ENCODE measurements at places on chromosomes 2 and 18. TPM values are rescaled to one million over a fixed set of nuclear protein-coding genes. Genes with fewer than 3 reads are reported as not detected.

GRCh38 chr2:145036421-145037011, 516.6 kb upstream of the ZEB2 start:
- no peak for DNase-seq

DNA sequence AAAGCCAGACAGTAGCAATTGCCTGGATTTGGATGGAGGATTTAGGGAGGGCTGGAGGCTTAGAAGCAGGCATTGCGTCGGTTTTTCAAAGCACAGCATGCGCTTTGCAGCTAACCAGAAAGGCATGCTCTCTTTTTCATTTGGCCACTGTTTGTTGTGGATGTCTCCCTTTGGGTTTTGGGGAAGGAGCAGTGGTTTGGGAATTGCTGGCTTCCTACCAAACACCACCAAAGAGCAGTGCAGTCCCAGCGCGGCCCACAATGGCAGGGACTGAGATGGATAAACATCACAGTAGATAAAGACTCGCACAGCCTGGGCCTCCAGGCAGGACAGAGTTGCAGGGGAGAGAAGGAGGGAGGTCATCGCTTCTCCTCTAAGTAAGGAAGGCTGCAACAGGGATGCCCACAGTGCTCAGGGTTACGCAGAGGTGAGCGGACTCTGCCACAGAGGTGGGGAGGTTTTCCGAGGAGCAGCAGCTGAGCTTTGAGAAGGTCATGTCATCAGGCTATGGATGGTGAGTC, 148.5 kb downstream of the MYT1L start:
- no peak for DNase-seq

DNA sequence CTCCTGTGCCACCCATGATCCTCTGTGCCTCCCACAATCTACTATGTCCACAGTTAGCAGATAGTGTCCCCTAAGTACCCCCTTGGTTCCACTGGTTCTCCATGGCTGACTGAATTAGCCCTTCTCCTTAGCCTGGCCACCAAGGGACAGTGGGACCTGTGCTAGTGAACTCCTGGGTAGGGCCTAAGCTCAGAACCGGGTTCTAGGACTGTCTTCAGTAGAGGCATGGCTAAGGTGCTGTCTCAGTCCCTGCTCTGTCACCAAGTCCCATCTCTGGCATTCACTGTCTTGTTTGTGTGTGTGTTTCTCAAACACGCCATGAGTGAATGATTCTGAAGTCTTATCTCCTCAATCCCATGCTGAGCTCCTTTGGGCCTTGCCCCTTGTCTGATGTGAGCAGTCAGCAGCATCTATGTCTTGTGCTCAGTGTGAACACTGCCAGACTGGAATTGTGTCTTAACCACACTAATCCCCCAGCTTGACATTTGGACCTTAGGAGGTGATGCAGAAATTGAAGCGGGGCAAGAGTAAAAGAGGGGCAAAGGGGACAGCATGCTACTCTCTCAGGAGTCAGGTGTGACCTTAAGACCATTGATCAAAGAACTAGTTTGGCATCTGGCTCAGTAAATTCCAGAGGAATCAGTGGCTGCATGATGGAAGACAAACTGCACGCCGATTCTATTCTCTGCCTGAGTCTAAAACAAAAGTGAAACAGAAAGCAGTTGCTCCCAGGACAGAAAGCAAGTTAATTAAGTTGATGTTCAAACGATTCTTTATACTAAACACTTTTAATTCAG, 190.5 kb downstream of the ALPK2 start:
- no peak for DNase-seq

DNA sequence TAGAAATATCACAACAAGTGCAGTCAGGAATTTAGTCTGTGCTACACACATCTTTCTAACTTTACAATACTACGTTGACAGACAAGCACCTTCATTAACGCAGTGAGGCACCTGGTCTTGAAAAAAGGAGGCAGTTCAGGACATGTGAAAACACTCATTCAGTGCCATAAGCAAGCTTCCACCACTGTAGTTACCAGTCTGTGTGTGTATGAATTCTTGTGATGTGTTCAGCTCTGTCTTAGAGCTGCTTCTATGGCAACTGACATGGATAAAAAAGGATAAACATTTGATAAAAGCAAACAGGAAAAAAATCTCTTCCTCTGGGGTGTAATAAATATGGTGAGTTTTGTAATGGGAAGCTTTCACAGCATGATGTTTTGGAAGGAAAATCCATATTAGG, 623.8 kb upstream of the NXPH2 start:
- no peak for DNase-seq

DNA sequence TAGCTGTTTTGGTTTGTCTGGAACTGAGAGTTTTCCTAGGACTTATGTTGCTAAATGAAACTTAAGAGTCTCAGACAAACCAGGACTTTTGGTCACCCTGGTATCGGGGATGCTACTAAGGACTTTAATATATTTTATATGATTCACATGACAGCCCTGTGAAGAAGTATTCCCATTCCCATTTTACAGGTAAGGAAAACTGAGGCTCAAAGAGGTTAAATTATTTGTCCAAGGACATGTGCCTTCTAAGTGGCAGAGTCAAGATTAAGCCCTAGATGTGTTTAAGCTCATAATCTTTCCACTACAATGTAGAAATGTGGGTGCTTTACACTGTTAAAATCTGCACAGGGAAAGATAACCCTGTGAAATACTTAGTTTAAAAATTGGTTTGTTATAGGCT, 77.7 kb upstream of the ATP5MC3 start:
- DNase-seq = no peak

GRCh38 chr2:172480301-172481218, 53.2 kb downstream of the ITGA6 start:
- no peak for DNase-seq

DNA sequence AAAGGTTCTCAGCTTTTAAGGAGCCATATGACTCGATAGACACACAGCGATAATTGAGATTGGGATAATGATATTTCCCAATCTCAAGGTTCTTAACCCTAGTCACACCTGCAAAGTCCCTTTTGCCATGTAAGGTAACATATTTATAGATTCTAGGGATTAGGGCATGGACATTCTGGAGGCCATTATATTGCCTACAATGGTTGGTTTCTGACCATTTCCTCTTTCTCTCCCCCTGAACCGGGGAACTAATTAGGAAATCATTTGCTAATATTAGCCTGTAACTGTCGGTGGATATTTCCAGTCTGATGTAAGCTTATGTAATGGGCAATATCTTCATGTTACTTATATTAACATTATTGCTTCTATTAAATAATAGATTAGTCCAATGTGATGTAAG, 40.8 kb upstream of the ARHGAP15 start:
- no peak for DNase-seq

GRCh38 chr18:62281684-62282083, 43.4 kb upstream of the TNFRSF11A start:
- DNase-seq = peak; percentile 34

- DNase-seq = no peak
Measured at GRCh38 chr2:184624311-184624710, 26.0 kb downstream of the ZNF804A start.

GRCh38 chr2:196949116-196949515, 22.6 kb upstream of the PGAP1 start:
- DNase-seq = no peak

MAP3K19 gene
- polyA plus RNA-seq = not detected

All from AG04450 (cell line).